ENCODE measurements at places on chromosomes 16 and 17.

DNA sequence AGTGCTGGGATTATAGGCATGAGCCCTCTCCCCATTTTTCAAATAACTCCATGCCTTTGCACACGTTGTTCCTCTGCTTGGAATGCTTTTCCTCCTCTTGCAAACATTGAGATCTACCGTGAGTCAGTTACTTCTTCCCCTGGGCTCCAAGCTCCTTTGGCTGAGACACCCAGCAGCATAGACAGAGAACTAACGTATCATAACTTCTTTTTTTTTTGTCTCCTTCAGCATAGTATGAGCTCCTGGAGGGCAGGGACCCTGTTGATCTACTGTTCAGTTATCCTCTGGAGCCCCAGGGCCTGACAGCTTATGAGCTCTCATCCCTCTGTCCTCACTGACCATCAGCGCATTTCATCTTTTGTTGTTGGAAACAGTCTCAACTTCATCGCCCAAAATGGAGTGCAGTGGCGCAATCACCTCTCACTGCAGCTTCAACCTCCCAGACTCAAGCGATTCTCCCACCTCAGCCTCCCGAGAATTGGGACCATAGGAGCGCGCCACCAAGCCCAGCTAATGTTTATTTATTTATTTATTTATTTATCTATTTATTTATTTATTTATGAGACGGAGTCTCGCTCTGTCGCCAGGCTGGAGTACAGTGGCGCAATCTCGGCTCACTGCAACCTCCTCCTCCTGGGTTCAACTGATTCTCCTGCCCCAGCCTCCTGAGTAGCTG is 2.2 kb downstream of the SPAG7 start:
- no peak for DNase-seq

GRCh38 chr16:84367750-84368307 is 509 bp upstream of the ATP2C2 start:
- DNase-seq: no peak

GRCh38 chr17:39952680-39953470 is 9.9 kb upstream of the GSDMA start:
- DNase-seq: peak; percentile 94

GRCh38 chr16:78704416-78704815 is 605.0 kb downstream of the WWOX start:
- no peak for DNase-seq

GRCh38 chr17:41734139-41734948 is at the start of gene HAP1:
Gene HAP1 (minus strand): TSS chr17:41734643. CDS start chr17:41734634, 9 bp downstream.
- DNase-seq: peak; percentile 43

DNA sequence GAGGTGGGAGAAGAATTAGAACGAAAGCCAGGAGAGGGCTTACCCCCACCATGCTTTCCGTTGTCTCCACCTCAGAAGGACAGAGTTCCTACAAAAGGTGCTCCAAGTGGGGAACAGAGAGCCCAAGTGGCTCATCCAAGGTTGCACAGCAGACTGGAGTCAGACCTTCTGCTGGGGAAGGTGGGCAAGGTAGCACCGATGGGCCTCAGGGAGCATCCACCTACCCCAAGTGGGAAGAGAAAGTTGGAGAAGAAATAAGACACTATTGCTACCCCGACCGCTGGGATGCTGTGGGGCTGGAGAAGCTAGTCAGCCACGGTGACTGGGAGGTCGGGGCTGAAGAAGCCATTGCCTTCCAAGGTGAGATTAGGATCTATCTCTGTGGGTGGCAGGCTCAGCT is 21.5 kb downstream of the UNC119 start:
- DNase-seq: no peak

Data from SK-MEL-5 (cell line).